Pancreas (tissue), 10 donors: ENCODE measurements at places on chromosomes 13 and 19. TPM values are rescaled to one million over a fixed set of nuclear protein-coding genes. Genes with fewer than 3 reads are reported as not detected.

GRCh38 chr19:51702825-51703574 is 9.9 kb downstream of the SPACA6 start:
- DNase-seq, result peak; percentile 77
- H3K4me3 ChIP-seq, result peak overlapping the region; percentile 58
- peaks cover 7% of the 10 kb centered on the region for H3K4me1 ChIP-seq

DNA sequence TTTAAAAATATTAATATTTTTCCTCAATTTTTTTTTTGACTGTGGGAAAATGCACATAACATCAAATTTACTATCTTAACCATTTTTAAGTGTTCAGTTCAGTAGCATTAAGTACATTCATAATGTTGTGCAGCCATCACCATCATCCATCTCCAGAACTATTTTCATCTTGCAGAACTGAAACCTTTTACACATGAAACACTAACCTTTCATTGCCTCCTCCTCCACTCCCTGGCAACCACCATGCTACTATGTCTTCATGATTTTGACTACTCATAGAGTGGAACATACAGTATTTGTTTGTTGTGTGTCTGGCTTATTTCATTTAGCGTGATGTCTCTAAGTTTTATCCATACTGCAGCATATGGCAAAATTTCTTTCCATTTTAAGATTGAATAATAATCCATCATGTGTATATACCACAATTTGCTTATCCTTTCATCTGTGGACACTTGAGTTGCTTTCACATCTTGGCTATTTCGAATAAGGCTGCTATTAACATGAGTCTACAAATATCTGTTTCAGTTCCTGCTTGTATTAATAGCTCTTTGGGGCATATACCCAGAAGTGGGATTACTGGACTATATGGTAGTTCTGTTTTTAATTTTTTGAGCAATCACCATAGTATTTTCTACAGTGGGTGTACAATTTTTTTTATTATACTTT is 376.4 kb downstream of the MTUS2 start:
- H3K36me3 ChIP-seq, result no peaks in the 10 kb centered on the region
- H3K4me1 ChIP-seq, result no peaks in the 10 kb centered on the region
- DNase-seq, result no peak
- H3K4me3 ChIP-seq, result no peak overlapping the region
- H3K27me3 ChIP-seq, result no peaks in the 10 kb centered on the region
- no peak overlapping the region for H3K27ac ChIP-seq

DNA sequence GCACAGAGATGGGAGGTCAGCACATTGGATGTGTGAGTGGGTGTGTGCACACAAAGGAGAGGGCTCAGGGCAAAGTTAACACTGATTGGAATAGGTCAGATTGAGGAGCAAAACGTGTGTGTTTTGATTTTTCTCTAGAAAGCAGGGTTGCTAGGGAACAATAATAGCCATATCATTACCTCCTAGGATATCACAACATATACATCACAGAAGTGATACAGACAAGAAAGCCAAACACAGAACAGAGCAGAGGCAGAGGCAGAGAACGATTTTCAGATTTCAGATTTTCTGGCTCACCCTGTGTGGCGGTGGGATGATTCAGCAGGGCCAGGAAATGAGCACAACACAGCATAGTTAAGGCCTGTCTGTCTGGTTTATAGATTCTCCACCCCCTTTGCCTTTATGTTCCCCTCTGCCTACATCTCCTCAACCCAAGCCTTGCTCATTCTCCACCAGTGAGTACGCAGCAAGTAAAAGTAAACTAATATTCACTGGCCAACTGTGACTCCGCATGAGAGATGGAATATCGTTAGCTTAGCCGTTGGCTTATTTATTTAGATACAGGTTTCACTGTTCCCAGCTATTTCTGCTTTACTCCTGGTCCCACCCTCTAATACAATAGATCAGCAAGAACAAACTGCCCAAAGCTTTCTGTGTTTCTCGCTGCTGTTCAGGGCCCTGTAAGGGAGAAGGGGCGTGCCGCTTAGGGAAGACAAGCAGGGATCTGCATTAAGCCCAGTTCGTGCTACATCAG is 182.7 kb upstream of the TSC22D1 start:
- DNase-seq, result no peak
- H3K4me1 ChIP-seq, result peaks cover 51% of the 10 kb centered on the region
- no peaks in the 10 kb centered on the region for H3K27me3 ChIP-seq
- no peak overlapping the region for H3K4me3 ChIP-seq
- H3K36me3 ChIP-seq, result no peaks in the 10 kb centered on the region

DNA sequence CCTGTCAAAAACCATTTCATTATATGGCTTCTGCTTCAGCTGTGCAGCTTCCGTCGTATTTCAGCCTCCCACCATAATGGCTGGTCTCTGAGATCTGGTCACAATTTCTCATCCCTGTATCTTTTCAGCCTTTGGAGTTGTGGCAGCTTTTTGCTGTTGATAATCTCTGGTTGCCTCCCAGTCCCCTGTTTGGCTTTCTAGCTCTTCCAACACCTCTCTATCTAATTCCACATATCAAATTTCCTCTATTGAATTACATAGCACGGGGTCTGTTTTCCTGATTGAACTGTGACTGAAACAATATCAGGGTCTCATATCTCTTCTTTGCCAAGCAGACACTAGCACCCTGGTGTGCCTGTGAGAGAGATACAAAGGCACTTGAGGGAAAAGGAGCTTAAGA is 222.1 kb upstream of the OBI1 start:
- H3K4me3 ChIP-seq, result no peak overlapping the region
- no peak for DNase-seq
- no peaks in the 10 kb centered on the region for H3K27me3 ChIP-seq
- H3K27ac ChIP-seq, result no peak overlapping the region
- no peaks in the 10 kb centered on the region for H3K36me3 ChIP-seq

- H3K36me3 ChIP-seq, result no peaks in the 10 kb centered on the region
- no peak overlapping the region for H3K27ac ChIP-seq
- H3K4me1 ChIP-seq, result no peaks in the 10 kb centered on the region
- H3K4me3 ChIP-seq, result no peak overlapping the region
- DNase-seq, result no peak
- no peaks in the 10 kb centered on the region for H3K27me3 ChIP-seq
Observed at GRCh38 chr19:17599780-17600179, 44.3 kb downstream of the COLGALT1 start.

DNA sequence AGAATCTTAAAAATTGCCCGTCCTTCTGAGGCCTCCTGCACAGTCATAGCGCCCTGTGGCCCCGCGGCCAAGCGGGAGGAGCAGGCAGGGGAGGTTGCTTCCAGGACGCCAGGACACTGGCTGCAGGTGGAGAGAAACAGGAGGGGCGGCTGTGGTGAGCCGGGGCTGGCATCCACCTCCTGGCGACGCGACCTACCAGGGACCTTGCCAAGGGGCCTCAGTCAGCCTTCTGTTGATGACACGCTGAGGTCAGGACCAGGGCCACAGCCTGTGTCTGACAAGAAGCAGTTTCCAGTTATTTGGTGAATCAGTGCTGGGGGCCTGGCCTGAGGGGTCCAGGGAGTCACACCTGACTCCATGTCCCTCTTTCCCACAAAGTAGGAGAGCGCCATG is 13.3 kb upstream of the MKNK2 start:
- H3K4me1 ChIP-seq, result peaks cover 21% of the 10 kb centered on the region
- H3K36me3 ChIP-seq, result no peaks in the 10 kb centered on the region
- DNase-seq, result no peak
- no peak overlapping the region for H3K4me3 ChIP-seq
- no peaks in the 10 kb centered on the region for H3K27me3 ChIP-seq
- no peak overlapping the region for H3K27ac ChIP-seq

GRCh38 chr13:99159331-99160061 is 41.2 kb upstream of the UBAC2 start:
- no peak overlapping the region for H3K27ac ChIP-seq
- no peaks in the 10 kb centered on the region for H3K4me1 ChIP-seq
- no peaks in the 10 kb centered on the region for H3K36me3 ChIP-seq

SPRY2 gene
- 13.1 TPM for total RNA-seq
